ENCODE measurements at places on chromosomes 2 and 18.

DNA sequence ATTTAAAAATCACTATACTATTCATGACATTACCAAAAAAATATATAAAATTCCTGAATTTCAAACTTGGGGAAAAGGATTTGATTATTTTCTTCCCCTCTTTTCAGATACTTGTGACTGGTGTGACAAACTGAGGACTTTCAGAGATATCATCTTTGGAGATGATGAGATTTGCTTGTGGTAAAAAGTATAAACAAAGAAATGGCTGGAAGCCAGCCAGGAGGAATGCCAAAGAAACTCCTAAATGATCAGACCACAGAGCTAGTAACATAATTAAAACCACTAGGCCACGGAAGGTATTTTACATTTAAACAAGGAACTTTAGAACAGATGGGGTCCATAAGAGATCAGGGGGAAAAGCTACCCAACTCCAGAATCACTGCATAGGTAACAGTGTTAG is 58.7 kb downstream of the PIGN start:
- peak; percentile 74 for DNase-seq

GRCh38 chr2:108414256-108414876 is 34.6 kb upstream of the GCC2 start:
- DNase-seq: no peak

GRCh38 chr2:225097035-225097434 is 54.8 kb upstream of the DOCK10 start:
- DNase-seq: no peak

DNA sequence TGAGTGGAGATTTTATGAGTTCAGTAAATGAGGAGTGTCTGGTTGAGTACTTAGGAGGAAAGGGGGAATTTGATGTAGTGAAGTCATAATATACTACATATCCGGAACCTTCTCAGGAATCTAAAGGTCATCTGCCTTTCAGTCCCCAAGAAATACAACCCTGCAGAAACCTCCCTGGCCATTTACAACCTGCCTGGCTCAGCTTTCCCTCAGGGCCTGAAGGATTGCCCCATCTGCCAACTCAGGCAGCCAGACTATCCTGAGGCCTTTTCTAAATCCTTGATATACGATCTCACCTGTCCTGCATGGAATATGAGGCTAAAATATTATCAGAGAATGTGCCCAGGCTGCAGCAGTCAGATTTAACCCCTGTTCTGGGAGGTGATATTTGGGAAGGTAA is 165.4 kb upstream of the SPOPL start:
- no peak for DNase-seq

DNA sequence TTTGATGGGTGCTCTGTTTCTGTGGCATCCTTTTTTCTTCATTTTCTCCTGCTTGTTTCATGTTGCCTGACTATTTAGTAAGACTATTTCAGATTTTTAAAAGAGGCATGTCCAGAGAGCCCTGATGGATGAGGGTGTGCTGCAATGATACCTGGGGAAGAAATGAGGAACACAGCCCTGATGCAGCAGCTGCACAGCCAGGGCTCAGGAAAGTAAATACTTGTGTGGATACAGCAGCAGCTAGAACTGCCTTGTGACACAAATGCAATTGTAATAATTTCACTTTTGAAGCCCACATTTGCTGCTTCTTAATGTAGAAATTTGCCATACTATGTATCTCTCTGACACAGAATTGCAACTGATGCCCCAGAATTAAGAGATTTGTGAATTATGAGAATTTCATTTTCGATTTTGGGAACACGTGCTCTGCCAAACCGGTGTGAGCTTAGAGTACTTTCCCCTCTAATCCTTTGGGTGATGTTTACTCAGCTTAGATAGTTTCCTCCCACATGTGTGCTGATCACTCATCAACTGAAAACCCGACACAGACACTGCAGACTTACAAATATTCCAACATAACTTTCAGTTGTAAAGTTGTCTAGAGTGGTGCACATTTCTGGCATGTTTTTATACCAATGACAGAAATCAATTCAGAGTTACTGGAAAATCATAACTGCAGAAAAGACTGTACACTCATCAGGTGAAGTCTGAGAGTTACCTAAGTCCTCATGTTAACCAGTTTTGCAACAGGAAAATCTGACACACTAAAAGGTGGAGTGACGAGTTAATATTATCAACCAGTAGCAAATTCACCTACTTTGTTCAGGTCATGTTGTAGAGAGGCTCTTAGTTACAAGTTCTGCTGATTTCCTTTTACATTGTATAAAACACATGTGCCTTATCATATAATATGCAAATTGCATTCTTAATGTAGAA is 383.4 kb downstream of the CBLN2 start:
- no peak for DNase-seq
